Neuronal stem cell (in vitro differentiated cells): ENCODE measurements at places on chromosomes 1 and 21.

DNA sequence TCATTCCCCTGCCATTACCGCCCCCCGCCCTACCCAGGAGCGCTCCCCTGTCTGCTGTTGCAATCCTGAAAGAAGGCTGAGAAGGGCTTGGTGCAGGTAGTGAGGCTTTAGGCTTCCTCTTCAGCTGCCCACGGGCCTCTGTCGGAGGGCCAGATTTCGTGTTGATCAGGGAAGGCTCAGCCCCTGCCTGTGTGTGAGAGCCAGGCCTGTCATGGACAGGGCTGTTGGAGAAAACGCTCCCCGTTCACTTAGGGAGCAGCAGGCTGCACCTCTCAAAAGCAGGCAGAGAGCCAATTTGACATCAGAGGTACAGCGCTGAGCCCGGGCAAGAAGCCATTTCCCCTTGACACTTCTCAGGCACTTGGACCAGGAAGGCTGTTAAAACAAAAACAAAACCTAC lies 19.0 kb downstream of the TEX35 start:
- no peaks in the 10 kb centered on the region for H3K36me3 ChIP-seq
- H3K4me3 ChIP-seq, result no peak overlapping the region
- H3K27ac ChIP-seq, result no peak overlapping the region
- H3K27me3 ChIP-seq, result no peaks in the 10 kb centered on the region
- no peak for DNase-seq

- H3K36me3 ChIP-seq, result peaks cover 4% of the 10 kb centered on the region
- H3K27ac ChIP-seq, result no peak overlapping the region
- DNase-seq, result no peak
- no peaks in the 10 kb centered on the region for H3K27me3 ChIP-seq
These were observed 2.8 kb downstream of the ARMH1 start for GRCh38 chr1:44677201-44677766.

DNA sequence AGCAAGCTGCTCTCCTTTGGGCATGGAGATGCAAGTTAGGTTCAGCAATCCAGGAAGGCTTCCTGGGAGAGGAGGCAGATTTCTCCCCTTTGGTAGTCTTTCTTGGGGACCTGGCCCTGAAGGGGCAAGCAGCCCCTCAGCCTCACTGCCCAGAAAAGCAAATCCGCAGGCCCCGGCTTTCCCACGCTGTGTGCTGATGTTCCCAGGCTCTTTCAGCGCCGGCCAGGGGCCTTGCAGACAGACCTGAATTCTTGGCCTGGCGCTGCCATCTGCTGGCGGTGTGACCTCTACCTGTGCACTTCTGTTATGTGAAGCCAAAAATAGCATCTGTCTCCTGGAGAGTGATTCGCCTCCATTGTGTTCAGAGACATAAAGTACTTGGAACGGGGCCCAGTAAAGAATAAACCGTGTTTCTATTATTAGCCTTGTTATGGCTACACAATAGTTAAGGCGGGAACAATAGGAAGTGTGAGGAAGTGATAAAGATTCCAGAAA lies 64.8 kb downstream of the ALPL start:
- H3K27me3 ChIP-seq, result no peaks in the 10 kb centered on the region
- peak overlapping the region; percentile 80 for H3K27ac ChIP-seq
- no peak overlapping the region for H3K4me3 ChIP-seq
- no peaks in the 10 kb centered on the region for H3K36me3 ChIP-seq
- H3K4me1 ChIP-seq, result peaks cover 19% of the 10 kb centered on the region

GRCh38 chr1:198845271-198845670 lies 206.4 kb downstream of the PTPRC start:
- H3K27ac ChIP-seq, result no peak overlapping the region
- no peak overlapping the region for H3K4me3 ChIP-seq
- no peaks in the 10 kb centered on the region for H3K4me1 ChIP-seq
- H3K27me3 ChIP-seq, result no peaks in the 10 kb centered on the region
- no peaks in the 10 kb centered on the region for H3K36me3 ChIP-seq

GRCh38 chr1:185229981-185230380 lies 73.0 kb downstream of the SWT1 start:
- H3K27me3 ChIP-seq, result no peaks in the 10 kb centered on the region
- no peak overlapping the region for H3K4me3 ChIP-seq
- H3K4me1 ChIP-seq, result no peaks in the 10 kb centered on the region
- H3K36me3 ChIP-seq, result no peaks in the 10 kb centered on the region

DNA sequence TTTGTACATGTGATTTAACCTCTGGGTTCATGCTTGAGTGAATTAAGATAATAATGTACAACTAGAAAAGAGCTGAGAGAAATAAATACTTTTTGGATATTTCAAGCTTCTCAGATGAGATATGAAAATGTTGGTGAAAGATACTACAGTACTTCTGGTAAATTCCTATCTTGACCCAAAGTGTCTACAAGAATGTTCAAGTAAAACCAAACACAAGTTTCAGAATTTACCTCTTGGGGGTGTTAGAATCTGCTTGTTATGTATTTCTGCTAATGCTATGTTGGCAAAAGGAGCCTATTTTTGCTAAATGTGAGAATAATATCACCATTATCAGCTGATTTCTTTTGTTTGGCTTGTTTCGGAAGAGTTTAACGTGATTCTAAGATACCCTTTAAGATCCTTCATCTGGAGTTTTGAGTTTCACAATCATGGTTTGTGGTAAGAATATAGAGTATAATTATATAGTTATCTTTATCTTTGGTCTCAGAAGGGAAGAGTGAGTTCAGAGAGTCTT lies 388.5 kb downstream of the LMO4 start:
- no peaks in the 10 kb centered on the region for H3K27me3 ChIP-seq
- no peaks in the 10 kb centered on the region for H3K36me3 ChIP-seq
- H3K4me3 ChIP-seq, result no peak overlapping the region
- DNase-seq, result no peak
- H3K4me1 ChIP-seq, result peaks cover 2% of the 10 kb centered on the region
